ENCODE measurements at places on chromosomes 7 and 10.

- DNase-seq, result no peak
Measured at GRCh38 chr10:12394241-12395033, 45.1 kb downstream of the CAMK1D start.

DNA sequence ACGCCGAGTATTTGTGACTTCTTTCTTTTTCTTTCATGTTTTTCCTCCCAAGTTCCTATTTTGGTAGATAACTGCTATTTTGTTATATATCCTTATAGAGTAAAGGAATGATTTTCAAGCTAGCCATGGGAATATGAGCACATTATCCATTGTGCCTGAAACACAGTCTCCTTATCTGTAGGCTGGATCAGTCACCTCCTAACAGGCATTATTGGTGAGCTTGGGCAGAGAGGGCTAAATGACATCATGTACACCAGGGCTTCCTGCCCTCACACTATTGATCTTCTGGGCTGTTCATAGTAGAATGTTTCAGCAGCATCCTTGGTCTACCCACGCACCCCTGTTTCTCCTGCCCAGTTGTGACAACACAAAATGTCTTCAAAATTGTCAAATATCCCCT lies 88.1 kb upstream of the CTBP2 start:
- no peak for DNase-seq

GRCh38 chr10:110571093-110571743 lies 3.7 kb downstream of the SMC3 start:
- no peak for DNase-seq

- DNase-seq, result no peak
Measured at GRCh38 chr10:69901628-69902505, 100.2 kb downstream of the COL13A1 start.

- no peak for DNase-seq
Measured at GRCh38 chr7:41415471-41416207, 287.3 kb downstream of the INHBA start.

- DNase-seq, result no peak
Measured at GRCh38 chr10:91565226-91565625, 67.6 kb downstream of the PPP1R3C start.

- DNase-seq, result no peak
Measured at GRCh38 chr10:101762736-101763135, 13.2 kb downstream of the FGF8 start.

DNA sequence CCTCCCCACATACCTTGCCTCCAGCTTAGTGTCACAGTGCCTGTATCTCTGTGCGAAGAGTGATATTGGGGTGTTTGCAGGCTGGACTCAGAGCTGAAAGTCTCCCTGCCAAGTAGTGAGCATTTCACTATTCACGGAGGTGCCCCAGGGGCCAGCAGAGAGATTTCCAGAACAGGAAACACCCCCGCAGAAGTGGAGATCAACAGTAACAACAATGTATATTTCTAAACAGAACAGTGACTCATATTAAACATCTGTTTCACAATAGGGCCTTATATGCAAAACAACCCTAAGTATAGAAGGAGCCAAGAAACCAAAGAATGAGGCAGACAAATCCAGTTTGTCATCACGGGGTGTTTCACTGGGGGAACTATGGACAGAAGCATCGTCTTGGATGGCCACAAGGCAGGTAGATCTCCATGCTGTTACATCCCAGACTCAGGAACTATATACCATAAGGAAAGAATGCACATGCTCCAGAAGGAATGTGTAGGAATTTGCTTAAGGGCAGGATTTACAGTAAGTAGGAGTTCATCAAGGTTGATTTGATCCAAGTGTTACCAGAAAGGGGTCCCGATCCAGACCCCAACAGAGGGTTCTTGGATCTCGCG lies 29.3 kb upstream of the CCL24 start:
- DNase-seq, result no peak

DNA sequence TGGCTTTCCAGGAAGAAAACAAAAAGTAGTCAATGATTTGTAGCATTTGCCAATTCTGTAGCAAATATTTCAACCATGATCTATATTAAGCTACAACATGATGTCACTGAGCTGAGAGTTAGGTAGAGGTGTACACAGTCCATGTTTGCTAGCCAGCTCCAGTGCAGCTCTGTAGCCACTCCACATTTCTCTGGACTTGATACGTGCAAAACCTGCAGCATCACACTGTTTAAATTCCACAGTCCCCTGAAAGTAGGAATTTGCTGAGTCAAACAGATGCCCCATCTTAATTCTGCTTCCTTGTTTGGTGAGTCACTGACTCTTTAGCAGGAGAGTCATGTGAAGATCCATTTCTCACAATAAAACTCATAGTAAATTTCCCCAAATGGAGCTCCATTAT lies 89.8 kb upstream of the LRRTM3 start:
- no peak for DNase-seq

- DNase-seq, result no peak
Measured at GRCh38 chr10:42960991-42961795, 115.7 kb upstream of the RET start.

DNA sequence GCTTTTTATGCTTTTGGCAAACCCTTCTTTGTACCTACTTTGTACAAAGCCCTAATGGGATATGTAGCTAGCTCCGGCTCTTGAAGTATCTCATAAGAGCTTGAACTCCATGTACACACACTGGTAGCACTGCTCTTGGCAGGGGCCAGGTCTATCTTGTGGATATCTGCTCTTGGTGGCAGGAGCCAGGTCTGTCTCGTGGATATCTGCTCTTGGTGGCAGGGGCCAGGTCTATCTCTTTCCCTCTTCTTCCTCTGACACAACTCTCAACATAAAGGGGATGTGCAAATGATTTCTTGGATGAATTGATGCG lies 91.9 kb downstream of the WNT2 start:
- DNase-seq, result no peak

DNA sequence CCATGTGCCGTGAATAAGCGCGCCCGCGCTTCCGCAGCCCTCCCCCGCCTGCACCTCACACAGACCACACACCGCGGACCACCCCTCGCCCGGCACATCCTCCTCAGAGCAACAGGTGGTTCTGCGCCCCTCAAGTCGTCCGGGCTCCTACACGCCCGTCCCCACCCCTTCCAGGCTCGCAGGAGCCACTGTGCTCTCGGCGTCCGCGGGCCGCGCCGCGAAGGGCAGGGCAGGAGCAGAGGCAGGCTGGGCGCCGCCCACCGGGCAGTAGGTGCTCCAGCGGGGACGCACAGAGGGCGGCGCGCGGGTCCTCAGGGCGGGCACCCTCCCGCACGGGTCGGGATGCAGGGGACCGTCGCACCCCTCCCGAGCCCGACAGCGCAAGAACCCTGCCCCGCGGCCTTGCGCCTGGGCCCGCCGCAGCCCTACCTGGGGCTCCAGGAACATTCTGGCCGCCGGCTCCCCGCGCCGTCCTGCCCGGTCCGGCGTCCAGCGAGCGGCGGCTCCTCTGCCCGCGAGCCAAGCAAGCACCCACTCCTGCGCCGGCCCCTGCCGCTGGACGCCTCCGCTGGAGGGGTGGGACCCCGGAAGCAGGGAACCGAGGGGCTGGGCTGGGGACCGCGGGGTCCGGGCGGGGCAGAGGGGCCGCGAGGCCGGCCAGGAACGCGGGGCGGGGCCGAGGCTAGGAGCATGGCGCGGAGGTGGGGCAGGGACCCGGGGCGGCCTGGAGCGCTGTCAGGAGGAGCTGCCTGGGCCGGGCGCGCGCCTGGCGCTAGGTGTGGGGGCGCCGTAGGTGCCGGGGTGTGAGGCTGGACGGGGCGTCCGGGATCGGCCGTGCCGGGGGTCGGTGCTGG lies 37.4 kb downstream of the RASGEF1A start:
- peak; percentile 42 for DNase-seq

GRCh38 chr7:37986908-37987330 lies 66.5 kb downstream of the EPDR1 start:
- DNase-seq, result no peak
